ENCODE measurements at places on chromosomes 1 and 21.

DNA sequence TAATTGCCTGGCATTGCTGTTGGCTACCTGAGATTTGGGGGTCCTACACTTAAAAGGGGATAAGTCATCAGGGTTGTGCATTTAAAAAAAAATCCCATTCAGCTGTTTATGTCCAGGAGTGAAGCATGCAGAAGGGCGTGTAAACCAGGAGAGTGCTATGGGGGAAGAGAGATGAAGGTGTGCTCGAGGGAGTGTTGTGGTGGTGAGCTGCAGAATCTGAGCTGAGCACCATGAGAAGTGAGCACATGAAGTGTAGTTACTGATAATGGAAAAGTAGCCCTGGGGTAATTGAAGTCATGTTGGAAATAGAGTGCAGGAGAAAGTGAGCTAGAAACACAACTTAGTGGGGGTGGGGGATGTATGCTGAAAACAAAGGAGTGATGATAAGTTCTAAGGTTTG, 705 bp downstream of the FCRL1 start:
- no peak for DNase-seq

DNA sequence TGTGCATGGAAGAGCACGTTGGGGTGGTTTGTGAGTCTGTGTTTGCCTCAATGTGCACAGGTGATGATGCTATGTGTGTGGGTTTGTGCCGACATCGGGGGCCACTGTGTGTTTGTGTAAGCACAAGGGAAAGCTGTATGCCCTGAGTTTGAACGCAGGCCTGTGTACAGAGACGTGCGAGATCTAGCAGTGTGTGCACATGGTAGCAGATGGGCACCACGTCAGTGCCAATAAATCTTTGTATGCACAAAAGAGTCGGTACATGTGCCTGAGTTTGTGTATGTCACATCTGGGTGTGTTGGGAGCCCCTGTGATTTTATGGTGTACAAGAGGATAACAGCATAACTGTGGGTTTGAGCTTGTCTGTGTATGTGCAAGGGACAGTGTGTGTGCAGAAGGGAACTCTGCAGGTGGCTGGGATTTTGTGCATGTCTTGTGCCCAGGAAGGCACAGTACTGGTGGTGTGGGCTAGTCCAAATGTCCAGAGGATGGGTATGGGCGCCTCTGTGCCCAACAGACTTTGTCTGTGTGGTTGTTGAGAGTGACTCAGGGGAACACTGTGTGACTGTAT, 32.0 kb upstream of the WASF2 start:
- no peak for DNase-seq

DNA sequence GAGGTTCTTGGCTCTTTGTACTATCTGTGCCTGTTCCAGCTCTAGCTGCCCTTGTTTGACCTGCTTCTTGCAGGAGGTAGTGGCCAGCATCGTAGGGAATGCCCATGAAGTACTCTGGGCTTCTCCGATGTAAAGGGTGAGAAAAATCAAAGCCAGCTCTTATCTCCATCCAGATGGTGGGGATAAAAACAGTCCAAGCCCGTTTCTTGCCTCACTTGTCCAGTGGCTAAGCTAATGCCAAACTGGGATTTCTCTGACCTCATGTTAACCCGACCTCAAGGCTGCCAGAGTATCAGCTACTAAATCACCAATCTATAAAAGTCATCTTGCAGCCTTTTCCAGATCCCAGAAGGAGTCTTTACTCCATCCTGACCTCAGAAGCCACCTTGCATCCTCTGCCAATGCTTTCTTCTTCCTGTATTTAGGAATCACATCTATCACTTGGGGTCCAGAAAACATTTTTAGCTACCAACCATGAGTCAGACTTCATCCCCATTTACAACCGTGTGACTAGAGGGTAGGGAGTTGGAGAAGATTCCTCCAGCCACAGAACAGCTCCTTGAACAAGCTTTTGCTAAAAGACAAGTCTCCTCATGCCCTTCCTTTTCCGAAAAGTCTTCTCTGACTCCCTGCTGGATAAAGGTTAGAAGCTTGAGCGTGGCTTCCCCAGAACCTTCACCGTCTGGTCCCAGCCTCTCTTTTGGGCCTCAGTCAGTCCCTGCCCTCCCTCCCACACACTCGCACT, 35.9 kb downstream of the KCNC4 start:
- DNase-seq: no peak

DNA sequence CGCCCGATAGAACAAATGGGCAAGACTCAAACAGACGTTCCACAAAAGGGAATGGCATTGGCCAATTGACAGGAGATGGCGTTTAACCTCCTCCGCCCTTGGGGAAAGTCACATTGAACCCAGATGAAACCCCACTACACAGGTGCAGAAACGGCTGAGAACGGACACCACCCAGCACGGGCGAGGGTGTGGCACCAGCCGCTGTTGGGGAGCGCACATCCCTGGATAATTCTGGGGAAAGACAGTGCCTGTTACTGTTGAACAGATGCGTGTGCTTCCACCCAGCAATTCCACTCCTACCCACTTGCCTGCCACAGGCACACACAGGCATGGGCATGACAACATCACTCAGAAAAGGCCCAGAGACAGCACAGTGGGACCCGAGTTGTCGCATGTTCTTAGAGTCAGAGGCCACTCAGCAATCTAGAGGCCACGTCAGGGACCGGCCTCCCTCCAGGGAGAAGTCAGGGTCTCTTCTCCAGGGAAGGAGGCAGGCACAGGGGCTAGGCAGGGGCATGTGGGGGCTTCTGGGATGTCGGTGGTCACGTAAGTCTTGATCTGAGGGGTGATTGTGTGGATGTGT, 15.2 kb downstream of the PRXL2B start:
- no peak for DNase-seq

GRCh38 chr1:108050158-108050557, 85.2 kb upstream of the VAV3 start:
- no peak for DNase-seq
